Activated T-helper 9 cell treated with anti-CD3 and anti-CD28 coated beads, Interleukin-2, amount 50 U/mL, for 16 hours (primary cell): ENCODE measurements at places on chromosomes 16 and 17.

GRCh38 chr16:81709016-81709900, 69.8 kb upstream of the PLCG2 start:
- DNase-seq, result no peak

- no peak for DNase-seq
Observed at GRCh38 chr16:17668386-17668785, 197.6 kb upstream of the XYLT1 start.

GRCh38 chr17:53420035-53420641, 402.6 kb upstream of the KIF2B start:
- DNase-seq, result no peak

- no peak for DNase-seq
Observed at GRCh38 chr17:78988152-78988551, 8.4 kb upstream of the LGALS3BP start.

- no peak for DNase-seq
Observed at GRCh38 chr16:53123747-53124146, 69.0 kb downstream of the CHD9 start.

DNA sequence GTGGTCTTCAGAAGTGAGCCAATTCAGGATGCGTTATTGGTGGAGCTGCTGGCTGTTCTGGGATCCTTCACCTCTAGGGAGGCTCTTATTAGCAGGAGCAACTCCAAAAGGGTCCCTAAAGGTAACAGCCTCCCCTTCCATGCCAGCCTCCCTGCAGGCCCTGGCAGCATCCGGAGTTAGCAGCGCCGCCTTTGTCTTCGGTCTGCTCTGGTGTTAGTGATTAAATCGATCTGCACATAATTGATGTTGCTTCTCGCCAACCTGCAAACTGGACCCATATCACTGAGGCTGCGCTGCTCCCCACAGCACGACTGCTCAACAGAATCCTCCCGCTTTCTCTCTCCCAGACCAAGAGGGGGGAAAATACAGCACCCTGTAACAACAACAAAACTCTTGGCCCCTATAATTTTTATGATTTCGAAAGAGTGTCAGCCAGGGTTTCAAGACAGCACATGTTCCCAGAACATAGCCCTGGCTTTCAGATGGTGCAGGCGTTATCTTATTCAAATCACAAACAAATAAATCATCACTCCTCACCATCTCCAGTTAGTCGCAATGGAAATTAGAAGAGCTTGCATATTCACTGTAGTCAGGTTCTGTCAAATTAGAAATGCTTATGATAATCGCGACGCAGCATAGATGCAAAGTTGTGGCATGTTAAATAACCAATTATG, 76.0 kb downstream of the IRX3 start:
- DNase-seq, result no peak

DNA sequence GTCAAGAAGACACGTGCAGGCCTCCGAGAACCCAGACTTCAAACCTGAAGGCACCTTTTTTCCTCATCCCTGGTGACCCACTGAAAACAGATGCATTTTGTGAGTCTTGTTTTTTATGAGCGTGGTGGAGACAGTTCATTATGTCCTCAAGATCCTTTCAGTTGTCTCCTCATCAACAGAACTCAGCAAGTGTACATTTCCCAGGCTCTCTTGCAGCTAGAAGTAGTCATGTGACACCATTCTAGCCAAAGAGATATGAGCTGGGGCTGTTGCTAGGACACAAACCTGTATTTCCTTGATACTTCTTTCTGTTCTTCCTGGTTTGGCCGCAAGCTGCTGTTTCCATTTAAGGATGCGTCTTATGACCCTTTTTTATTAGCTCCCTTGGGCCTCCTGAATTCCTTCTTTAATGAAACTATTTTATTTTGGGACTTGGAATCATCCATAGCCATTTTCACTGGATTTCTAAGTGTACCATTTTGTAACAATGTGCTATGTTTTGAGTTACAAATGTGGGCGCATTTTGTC, 135.7 kb upstream of the FOXF1 start:
- DNase-seq, result no peak

- no peak for DNase-seq
Observed at GRCh38 chr17:72297326-72298115, 176.7 kb downstream of the SOX9 start.

DNA sequence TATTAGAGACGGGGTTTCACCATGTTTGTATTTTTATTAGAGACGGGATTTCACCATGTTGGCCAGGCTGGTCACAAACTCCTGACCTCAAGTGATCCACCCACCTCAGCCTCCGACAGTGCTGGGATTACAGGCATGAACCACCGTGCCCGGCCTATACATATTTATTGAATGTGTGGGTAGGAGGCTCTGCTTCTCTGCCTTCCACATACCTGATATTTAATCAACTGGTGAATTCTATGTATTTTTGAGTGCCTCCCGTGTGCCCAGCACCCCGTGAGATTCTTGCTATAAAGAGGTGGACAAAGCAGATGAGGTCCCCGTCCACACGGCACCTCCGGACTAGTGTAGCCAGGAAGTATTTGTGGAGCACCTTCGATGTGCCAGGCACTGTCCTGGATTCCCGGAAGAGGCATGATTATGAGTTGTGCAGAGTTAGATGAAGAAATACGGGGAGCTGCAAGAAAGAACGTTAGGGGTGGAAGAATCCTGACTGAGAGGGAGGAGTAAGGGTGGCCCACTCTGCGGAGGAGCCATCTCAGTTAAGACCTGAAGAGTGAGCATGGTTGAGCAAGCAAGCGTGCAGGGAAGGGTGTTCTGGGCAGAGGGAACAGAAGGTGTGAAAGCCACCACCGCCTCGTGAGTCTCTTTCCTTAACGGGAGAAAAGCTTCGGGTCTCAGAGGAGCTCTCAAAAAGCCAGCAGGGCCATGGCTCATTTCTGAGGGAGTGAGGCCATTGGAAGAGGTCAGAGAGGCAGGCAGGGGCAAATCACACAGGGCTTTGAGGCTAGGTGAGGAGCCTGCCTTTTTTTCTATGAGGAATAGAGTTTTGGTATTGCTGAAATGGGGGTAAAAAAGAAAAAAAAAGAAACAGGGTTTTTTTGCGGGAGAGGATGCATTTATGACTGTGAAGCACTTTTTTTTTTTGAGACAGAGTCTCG, 21.2 kb downstream of the CRISPLD2 start:
- no peak for DNase-seq

DNA sequence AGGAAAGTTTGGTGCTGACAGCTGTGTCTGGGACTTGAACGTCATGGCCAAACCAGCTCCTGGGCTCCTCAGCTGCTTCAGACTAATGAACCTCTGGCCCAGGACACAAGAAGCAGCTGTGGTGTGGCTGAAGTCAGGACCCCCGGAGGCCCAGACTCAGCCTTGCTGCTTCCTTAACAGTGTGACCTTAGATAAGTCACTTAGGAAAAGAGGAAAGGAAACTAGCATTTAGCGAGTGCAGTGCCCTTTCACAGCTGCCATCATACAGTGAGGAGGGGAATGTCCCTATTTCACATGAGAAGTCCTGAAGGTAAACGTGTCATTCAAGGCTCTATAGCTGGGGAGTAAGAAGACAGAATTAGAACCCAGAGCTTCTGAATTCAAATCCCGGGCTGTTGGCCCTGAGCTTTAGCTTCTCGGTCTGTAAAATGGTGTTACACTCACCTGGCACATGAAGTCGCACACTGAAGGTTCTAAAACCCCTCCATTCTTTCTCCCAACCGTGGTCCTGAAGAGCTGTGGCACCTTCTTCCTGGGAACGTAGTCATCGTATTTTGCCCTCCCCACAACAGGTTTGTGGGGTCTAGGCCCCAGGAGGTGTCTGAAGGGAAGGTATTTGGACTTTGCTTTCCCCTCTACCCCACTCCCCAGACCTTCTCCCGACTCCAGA, 910 bp upstream of the RAMP2 start:
- DNase-seq, result no peak

DNA sequence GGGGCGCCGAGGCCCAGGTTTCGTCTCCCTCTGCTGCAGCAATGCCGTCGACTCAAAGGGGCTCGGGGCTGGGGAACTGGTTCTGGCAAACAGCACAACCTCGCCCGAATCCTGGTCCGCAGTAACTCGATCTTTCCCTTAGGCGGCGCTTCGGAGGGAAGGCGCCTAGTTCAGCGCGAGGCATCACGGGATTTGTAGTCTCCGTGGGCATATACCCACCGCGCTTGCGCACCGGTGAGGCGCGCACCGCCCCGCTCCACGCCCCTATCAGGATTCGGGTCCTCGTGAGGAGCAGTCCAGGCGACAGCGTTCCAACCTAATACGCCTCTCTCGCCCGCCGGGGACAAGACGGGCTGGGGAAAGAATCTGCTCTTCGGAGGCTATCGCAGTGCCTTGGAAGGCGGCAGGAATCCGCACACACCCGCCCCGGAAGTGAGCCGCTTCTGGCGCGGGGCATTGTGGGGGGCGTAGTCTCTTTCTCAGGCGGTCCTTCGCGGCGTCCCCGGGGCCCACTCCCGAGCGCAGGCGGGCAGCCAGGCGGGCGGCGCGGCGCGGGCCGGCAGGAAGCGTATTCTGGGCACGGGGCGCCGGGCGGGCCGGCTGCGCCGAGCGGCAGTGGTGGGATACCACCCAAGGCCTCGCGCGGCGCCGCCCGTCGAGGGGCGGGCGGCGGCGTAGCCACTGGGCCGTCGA, at the start of gene THAP11:
THAP11 (plus strand) TSS at position 505 of the 693 bp plus-strand sequence. CDS start 235 bp downstream, outside the sequence.
- peak; percentile 89 for DNase-seq

DNA sequence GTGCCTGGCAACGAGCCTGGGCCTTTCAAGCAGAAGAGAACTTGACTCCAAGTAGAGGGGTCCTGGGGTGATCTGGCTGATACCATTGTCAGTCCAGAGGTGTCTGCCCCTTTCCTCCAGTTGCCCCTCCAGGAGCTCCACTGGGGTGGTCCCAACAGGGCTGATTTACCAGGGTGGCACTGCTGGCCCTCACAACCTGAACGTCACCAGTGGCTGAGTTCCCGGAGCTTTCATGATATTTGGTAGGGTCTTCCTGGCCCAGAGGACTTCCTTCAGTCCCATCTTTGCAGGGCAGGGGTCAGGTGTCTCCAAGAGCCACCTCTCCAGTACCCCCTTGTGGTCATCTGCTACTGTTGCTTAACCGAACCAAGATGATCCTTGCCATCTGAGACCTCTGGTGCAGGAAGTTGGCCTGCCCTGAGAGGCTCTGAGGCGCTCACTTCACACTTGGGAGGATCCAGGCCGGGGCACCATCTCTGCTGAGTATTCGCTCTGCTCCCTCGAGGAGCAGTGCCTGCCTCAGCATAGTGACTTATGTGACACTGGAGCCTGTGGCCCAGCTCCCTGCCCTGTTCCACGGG, 3.5 kb downstream of the LIMD2 start:
- no peak for DNase-seq

GRCh38 chr17:17412326-17412725, 64.5 kb upstream of the MED9 start:
- no peak for DNase-seq

DNA sequence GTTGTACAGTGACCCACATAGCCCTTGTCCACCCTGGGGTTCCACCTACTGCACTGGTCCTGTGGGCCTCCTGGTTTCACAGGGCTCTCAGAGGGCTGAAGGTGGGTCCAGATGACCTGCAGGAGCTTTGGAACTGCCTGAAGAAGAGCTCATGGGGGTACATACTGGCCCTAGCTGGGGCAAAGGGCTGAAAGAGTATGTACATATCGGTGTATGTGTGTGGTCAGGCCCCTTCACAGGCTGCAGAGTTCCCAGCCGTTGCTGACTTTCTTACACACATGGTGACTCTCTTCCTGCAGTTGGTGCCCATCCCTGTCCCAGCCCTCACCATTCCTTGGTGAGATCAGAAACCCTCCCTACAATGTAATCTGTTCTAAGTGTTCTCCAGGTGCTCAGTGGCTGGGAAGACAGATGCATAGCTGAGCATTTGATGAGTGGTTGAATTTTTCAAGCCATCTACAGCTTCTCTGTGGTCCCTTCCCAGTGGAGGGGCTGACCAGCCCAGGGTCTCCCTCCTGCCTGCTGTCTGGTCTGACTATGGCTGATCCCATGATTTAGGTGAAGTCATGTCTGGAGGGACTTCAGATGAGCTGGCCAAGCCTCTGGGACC, 2.4 kb upstream of the NFATC3 start:
- DNase-seq, result no peak

DNA sequence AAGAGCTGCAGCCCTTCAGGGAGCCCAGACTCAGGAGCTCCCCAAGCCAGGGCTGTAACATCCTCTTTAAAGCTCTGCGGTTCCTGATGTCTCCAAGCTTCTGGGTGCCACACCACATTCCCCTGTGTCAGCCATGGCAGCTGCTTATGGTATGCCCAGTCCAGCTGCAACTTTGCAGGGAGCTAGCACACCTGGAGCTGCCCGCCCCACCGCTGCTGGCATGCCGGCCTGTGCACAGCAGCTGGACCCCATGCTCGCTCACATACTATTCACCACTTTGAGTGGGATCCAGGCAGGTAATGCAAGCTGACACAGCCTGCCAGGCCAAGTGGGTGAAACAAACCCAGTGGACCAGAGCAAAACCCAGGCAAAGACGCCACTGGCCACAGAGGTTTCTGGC, 305.6 kb upstream of the AXIN2 start:
- no peak for DNase-seq

GRCh38 chr16:55559233-55559632, 7.3 kb upstream of the CAPNS2 start:
- no peak for DNase-seq

- no peak for DNase-seq
Observed at GRCh38 chr17:39701012-39701783, 1.3 kb downstream of the ERBB2 start.

DNA sequence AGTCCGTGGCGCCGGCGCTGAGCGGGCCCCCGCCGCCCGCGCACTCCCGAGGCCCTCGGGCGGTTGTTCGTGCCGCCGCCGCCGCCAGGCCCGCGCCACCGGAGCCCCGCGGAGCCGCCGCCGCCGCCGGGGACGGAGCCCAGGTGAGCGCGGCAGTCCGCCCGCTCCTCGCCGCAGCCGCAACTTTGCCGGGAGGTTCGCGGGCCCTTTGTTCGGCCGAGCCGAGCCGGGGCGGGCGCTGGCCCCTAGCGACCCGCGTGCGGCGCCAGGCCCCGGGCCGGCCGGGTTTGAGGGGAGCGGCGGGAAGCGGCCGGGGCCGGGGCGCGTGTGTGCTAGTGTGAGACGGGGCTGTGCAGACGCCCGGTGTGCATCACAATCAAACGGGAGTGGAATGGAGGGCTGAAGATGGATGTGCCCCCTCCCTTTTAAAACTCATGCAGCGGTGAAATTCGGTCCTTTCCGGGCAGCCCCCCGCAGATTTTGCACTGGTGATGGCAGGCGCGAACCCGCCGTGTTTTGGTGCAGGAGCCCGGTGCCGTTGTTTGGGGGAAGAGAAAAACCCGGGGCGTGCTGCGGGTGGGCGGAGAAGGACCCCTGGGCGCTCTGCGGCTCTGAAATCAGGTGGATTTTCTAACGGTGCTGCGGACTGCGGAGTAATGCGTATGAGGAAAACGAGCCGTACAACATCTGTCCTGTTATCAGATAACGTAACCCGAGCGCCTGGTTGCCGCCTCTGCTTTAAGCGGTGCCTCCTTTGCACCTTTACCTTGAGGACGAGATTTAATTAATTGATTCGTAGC, 823 bp downstream of the TNRC6C start:
- DNase-seq, result peak; percentile 16

GRCh38 chr17:42803074-42803883, 4.6 kb downstream of the CNTD1 start:
- no peak for DNase-seq

- DNase-seq, result peak; percentile 23
Observed at GRCh38 chr17:5526821-5527598, 40.6 kb downstream of the MIS12 start.
